ENCODE measurements at places on chromosomes 2 and 18. TPM values are rescaled to one million over a fixed set of nuclear protein-coding genes. Genes with fewer than 3 reads are reported as not detected.

- no peak for DNase-seq
Measured at GRCh38 chr2:26588576-26588975, 52.6 kb downstream of the CIB4 start.

DNA sequence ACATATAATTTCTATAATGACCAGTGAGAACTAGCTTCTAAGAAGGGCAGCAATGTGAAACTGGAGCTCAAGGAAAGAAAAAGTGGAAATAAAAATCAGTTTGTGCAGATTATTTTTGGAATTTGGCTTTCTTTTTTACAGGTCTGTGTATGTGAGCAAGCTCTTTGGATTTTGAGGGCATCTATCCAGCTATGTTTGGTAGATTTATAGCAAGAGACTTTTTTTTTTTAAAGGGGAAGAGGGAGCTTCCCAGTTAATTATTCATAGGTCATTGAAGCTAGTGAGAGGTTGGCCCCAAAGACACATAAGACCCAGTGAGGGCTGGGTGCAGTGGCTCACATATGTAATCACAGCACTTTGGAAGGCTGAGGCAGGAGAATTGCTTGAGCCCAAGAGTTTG lies 24.0 kb upstream of the COLEC12 start:
- no peak for DNase-seq

DNA sequence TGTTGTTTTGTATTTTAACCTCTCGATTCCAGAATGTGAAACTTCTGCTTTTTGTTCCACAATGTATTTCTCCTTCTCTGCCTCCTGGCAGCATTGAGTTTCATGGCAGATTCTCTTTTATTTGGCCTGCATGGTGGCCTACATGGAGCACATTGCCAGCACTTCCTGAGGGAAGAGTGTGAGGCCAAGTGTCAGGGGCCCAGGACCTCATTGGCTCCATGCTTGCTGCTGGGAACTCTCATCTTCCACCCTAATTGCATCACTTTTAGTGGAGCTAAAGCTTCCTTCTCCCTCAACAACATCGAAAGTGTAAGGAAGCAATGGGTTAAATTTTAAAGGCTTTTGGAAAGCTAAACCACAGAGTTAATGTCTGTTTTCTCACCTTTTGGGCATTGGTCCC lies 9.5 kb downstream of the TRIB2 start:
- DNase-seq: no peak

- no peak for DNase-seq
Measured at GRCh38 chr2:38113051-38113450, 37.1 kb upstream of the CYP1B1 start.

GRCh38 chr2:215879977-215880940 lies 133.1 kb downstream of the MREG start:
- no peak for DNase-seq

DNA sequence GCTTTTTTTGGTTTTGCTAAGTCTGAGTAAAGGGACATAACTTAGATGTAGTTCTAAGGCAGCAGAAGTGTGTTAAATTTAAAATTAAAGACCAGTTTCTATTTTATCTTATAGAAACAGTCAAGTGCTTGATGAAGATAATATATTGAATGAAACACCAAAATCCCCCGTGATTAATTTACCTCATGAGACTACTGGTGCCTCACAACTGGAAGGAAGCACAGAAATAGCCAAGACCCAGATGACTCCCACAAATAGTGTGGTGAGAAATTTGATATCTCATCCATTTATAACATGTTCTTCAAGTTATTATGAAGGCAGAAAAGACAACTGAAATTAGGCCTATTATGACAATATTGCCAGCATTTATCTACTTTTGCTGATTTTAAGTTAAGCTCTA lies 45.6 kb downstream of the APLF start:
- DNase-seq: no peak

GRCh38 chr2:55311444-55311870 lies 42.4 kb upstream of the MTIF2 start:
- no peak for DNase-seq

GRCh38 chr2:6793371-6793770 lies 72.3 kb downstream of the CMPK2 start:
- DNase-seq: no peak

- no peak for DNase-seq
Measured at GRCh38 chr2:239013678-239013976, 165.7 kb downstream of the TWIST2 start.

GRCh38 chr2:23602116-23602515 lies 217.1 kb downstream of the KLHL29 start:
- DNase-seq: no peak

GRCh38 chr18:63025251-63026090 lies 294.1 kb downstream of the BCL2 start:
- DNase-seq: no peak

DNA sequence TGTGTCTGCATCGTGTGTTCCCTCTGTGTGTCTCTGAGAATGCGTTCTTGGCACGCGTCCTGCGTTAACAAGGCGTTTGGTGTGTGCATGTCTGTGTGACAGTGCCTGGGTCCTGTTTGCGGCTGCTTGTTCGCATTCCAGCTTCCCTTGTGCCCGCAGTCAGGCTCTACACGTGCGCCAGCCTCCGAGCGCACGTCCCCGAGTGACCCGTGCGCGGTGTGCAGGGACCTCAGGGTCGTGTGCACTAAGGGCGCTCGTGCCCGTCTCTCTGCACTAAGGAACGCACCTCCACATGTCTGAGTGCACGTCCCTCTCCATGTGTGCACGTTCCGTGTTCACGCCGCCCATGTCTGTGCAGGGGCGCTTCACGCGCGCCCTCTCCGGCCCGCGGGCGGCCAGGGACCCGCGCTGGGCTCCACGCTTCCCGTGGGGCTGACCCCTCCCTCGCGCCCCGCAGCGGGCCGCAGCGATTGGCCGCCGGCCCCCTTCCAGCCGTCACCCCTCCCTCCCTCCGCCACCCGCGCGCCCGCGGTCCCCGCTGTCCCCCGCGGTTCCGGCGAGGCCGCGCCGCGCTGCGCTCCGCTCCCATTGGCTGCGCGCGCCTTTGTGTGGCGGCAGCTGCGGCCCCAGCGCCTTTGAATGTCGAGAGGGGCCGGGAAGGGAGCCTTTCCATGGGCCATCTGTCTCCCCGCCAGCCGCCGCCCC lies 229.4 kb downstream of the HAUS1 start:
- peak; percentile 58 for DNase-seq

- peak; percentile 69 for DNase-seq
Measured at GRCh38 chr2:239106314-239106908, 258.5 kb downstream of the TWIST2 start.

DNA sequence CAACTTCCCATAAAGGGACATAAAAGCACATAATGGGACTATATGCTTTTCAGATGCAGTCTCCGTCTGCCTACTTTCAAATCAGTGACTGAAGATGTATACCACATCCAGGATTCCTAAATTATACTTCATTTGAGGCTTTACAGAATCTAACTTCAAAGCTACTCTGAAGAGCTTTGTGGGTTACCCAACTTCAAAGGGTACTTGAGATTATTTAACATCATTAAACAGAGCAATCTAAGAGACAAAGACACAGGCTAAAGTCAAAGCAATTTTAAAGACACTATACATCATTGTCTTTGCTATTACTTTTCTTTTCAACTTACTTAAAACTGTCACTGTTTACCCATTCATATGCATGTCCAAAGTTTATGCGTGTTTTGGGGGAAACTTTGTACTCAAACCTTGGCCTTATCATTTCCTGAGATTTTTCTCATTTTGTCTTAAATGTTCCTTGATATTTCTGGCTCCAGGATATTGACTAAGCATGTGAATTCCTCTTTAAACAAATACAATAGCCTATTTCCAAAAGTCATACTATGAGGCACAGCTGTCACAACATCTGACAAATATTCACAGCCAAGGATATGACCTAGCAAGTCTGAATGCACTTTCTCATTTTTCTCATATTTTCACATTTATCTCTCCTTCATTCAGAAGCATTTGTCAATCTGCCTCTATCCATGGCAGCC lies 1985.1 kb upstream of the PIK3C3 start:
- DNase-seq: no peak

DNA sequence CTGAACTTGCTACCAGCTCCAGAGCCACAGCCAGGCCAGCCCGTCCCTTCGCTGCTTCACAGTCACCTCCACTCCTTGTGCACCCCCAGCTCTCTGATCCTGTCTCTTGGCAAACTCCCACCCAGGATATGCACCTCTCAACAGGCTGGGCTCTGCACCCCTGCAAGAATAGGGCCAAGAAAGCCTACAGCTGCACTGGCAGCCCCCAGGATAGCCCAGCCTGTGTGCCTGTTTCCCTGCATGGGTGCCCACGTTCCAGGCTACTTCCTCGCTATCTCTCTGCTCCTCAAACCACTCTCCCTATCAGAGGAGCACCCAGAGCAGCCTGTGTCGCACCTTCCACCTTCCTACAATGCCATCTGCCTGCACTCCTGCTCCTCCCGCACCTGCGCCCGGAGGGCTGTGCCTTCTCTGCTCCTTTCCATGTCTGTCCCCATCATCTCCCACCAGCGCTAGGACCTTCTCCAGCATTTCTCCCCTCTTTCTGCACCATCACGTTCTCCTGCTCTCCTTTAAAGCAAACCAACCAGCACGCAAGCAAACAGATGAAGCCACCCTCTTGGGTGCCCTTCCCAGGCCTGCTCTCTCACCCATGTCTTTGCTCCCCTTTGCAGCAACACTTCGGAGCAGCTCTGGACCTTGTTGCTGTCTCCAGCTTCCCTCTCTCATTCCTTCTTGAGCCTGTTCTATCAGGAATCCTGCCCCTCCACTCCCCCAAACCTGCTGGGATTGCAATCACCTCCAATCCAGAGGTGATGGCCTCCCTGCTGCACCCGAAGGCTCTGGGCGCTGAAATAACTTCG lies 313.2 kb upstream of the HS6ST1 start:
- DNase-seq: peak; percentile 4

GRCh38 chr2:28674062-28674712 lies 77.4 kb upstream of the PPP1CB start:
- no peak for DNase-seq

DNA sequence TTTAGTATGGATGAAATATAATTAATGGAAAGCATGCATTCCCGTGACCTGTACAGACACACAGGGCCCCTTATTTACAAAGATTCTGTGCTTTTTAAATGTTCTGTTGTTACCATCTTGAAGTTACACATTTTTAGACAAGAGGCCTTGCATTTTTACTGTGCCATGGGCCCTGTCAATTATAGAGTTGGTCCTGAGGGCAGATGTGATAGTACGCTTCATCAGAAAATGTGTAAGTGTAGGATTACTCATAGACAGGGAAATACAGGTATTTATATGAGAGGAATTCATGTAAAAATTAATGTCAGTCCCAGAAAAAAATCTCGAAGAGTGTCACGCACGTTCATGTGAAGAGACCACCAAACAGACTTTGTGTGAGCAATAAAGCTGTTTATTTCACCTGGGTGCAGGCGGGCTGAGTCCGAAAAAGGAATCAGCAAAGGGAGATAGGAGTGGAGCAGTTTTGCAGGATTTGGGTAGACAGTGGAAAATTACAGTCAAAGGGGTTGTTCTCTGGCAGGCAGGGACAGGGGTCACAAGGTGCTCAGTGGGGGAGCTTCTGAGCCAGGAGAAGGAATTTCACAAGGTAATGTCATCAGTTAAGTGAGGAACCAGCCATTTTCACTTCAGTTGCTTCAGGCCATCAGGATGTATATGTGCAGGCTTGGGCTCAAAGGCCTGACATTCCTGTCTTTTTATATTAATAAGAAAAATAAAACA lies 12.2 kb upstream of the ALPK2 start:
- DNase-seq: no peak

GRCh38 chr2:196234672-196235071 lies 63.3 kb upstream of the STK17B start:
- no peak for DNase-seq

- DNase-seq: no peak
Measured at GRCh38 chr18:360676-361075, 92.8 kb upstream of the THOC1 start.

GRCh38 chr2:171523088-171524017 lies 1.1 kb downstream of the CYBRD1 start:
- peak; percentile 70 for DNase-seq

DNA sequence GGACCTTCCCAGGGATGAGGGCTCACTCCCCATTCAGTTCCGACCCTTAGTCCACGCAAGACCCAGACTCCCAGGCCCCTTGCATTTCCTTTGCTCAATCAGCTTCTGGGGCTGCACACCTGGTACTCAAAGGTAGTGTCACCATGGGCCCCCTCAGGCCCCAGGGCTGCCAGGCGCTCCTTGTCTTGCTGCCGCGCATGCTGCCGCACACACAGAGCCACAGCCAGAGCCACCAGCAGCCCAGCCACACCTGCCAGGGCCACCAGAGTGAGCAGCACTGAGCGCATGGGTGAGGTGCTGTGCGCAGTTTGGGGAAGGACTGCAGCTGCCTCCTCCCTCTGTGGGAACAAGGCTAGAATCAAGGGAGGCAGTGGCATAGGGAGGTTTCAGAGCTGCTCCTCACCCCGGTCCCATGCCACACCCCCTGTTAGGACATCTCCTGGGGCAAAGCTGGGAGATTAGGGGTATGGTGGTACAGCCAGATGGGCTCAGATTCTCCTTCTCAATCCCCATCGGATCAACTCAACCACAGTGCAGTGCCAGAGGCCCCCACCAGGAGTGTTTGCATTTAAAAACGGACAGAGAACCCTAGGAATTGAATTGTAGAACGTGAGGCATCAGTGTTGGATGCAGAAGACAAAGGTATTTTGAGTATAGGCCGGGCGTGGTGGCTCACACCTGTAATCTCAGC lies 11.3 kb downstream of the PTPRN start:
- DNase-seq: no peak

DNA sequence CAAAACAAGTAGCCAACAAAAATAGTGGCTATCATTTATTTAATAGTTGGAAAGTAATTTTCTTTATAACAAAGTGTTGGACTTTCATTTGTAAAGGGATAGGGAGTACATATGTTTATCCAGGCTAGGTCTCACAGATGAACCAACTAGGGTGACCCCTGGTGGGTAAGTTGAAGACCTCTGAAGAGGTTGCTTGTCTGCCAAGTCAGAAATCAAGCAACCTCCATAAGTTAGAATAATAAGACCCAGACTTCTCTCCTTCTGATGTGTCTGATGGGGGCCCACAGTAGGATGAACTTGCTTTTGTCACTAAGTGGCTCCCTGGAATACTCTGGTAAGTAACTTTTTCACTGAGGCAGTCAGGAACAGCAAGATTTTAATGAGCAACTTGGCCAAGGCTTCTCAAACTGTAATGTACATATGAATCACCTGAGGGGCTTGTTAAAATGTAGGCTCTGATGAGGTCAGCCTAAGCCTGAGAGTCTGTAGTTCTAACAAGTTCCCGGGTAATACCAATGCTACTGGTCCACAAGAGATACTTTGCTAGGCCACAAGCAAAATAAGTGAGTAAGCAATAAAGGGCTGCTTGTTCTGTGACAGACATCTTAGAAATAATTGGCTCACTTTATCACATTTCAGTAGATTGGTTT lies 319.6 kb downstream of the PIK3C3 start:
- no peak for DNase-seq

GRCh38 chr2:70391988-70392387 lies 90.1 kb upstream of the FAM136A start:
- no peak for DNase-seq

GRCh38 chr2:105926960-105927678 lies 182.4 kb downstream of the NCK2 start:
- DNase-seq: no peak

GRCh38 chr2:214217136-214217535 lies 193.7 kb upstream of the VWC2L start:
- DNase-seq: no peak

Gene GATA6
- 106 TPM for total RNA-seq

Gene STARD6
- total RNA-seq: not detected

Gene GRHL1
- 9.7 TPM for total RNA-seq

Gene LHCGR
- total RNA-seq: not detected

Gene LAMA3
- total RNA-seq: 6.7 TPM

Gene NT5DC4
- total RNA-seq: not detected

Gene CD226
- 0.84 TPM for total RNA-seq

Gene SERPINB10
- total RNA-seq: not detected

Gene FBXO36
- total RNA-seq: 5.1 TPM

Gene CAPN13
- 0.14 TPM for total RNA-seq

Gene CRACDL
- total RNA-seq: 1.7 TPM

Gene KLHL29
- total RNA-seq: 28.3 TPM

Gene RNF125
- total RNA-seq: 0.63 TPM
